ENCODE measurements at places on chromosomes 6 and 20. TPM values are rescaled to one million over a fixed set of nuclear protein-coding genes. Genes with fewer than 3 reads are reported as not detected.

- no peak for DNase-seq
These were observed 80.1 kb upstream of the ELOVL5 start for GRCh38 chr6:53428886-53429285.

DNA sequence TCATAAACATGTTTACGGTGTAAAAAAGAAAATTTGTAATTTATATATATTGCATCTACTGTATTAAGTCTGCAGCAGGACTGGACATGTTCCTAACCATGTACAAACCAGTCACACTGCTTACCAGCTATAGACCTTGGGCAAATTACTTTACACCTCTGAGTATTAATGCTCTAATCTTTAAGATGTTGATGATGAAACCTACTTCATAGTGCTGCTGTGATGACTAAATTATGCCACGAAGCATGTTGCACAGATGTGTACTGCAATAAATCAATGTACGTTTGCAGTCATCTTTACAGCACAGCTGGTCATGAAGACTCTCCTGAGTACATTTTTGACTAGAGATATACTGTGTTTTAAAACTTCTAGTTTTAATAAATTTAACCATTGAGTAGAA, 42.6 kb downstream of the PRKN start:
- no peak for DNase-seq

- no peak for DNase-seq
These were observed 209.2 kb upstream of the KCNQ5 start for GRCh38 chr6:72412709-72413044.

GRCh38 chr6:119171864-119172588, 93.6 kb upstream of the FAM184A start:
- no peak for DNase-seq

ZNF311 gene
- total RNA-seq = 0.36 TPM
